ENCODE measurements at places on chromosomes 1 and 21.

- no peak for DNase-seq
Measured at GRCh38 chr21:35926003-35926740, 134.2 kb downstream of the SETD4 start.

- no peak for DNase-seq
Measured at GRCh38 chr1:19067912-19068638, 111.6 kb upstream of the IFFO2 start.

GRCh38 chr1:190273161-190273560, 204.5 kb downstream of the BRINP3 start:
- no peak for DNase-seq

GRCh38 chr21:36706951-36707762, 8.2 kb downstream of the SIM2 start:
- no peak for DNase-seq

GRCh38 chr1:198467342-198467741, 73.1 kb downstream of the ATP6V1G3 start:
- DNase-seq: no peak

DNA sequence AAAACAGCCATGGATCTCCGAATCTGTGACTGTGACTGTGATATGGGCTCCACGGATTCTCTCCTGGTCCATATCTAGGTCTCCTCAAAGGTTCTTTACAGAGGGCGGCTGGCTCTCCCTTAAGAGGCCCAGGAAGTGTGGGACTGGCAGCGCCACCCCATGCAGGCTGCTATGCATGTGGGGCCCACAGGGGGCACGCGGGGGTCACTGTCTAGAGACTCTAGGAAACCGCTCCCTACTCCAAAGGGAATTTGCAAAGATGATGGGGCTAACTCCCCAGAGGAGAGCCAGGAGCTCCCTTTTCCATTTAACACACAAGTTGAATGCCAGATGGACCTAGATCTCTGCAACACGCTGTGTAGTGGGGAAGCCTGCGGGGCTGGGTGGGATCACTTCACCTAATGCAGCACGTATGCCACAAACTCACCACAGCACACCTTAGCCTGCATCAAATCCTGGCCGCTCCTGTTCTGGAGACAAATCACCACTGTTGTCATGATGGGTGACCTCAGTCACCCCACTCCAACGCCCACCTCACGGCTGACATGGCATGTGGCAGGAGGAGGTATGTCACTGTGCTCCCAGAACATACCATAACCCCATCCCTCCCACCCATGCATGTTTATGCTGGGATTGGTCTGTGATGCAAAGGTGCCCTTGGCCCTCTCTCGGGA, 61.7 kb downstream of the SLC45A1 start:
- DNase-seq: no peak

DNA sequence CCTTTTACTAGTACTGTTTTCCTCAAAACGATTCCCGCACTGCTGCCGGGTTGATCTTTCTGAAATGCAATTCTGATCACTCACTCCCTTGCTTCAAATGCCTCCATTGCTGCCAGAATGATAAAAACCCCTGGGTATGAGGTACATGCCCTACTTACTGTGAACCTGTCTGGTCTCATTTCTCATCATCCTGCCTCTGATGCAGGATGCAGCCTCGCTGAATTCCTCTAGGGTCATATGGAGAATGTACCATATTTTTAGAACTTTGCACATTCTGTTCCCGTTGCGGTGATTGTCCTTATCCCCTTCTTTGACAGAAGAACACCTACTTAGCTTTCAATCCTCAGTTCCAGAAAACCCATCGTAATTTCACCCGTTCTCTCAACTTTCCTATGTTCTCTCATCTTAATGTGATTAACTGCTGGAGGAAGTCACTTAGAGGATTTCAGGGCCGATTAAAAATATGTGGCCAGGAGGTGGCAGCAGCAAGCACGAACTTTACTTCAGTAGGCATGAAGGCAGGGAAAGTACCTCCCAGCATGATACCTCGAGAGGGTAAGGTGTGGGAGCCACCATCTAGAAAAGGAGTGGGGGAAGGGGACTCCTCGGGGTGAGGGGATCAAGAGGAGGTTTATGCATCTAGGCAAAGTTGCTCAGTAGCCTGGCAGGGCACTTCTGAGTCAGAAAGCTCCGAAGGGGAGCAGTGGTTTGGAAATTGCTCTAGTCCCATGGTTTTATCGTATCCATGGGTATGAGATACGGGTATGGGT, 361.5 kb upstream of the ZP4 start:
- peak; percentile 79 for DNase-seq

GRCh38 chr1:22619252-22619651, 17.2 kb upstream of the C1QA start:
- peak; percentile 42 for DNase-seq

DNA sequence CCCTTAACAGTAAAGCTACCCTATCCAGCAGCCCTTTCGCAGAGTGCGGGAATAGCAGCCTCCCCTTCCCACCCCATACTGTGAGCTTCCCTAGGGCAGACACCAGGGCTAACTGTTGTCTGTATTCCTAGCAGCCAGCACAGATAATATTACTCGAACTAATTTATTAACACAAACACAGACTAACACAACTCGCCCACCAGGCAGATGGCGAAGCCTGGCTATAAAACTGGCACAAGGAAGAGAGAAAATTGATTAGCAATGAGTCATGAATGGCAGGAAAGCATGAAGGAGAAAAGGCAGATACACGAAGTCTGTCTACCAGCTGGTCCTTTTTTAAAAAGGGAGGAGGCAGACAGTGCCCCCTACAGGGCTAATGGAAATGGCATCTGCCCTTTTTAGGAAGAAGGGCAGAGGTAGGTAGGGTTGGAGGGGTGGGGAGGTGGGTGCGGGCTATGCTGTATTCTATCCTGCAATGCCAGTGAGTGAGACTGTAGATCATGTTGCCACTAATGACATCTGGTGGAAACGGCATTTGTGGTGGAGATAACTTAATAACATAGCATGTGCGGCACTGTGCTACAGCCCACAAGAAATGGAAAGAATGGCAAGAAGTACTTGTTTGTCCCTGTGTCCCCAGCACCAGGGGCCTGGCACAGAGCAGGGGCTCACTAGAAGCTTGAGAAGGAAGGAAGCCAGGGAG, 30.6 kb upstream of the CTPS1 start:
- peak; percentile 81 for DNase-seq

DNA sequence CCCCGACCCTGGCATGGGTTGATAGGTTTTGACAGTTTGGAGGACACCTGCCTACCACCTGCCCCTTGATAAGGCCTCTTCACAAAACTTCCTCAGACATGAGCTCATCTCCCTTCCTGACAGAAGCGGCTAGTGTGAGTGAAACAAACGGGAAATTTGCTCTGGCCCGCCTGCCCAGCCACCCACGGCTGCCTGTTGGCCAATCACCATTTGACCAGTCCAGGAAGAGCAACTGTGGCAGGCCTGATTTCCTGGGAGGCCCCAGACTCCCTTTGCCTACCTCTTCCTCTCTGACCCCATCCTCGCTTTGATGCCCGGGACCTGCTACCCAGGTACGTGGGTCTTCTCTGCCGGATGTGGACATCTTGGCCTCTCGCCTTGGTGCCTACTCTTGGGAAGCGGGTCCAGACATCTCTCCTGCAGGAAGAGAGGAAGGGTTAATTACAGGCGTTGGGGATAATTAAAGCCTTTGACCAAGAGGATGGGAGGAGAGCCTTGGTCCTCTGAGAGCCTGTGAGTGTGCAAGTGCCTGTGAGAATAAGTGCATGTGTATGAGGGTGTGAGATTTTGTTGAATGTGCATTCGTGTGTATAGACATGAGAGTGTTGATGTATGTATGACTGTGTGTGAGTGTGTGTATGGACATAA, 1.1 kb upstream of the EPHA2 start:
- DNase-seq: peak; percentile 83

DNA sequence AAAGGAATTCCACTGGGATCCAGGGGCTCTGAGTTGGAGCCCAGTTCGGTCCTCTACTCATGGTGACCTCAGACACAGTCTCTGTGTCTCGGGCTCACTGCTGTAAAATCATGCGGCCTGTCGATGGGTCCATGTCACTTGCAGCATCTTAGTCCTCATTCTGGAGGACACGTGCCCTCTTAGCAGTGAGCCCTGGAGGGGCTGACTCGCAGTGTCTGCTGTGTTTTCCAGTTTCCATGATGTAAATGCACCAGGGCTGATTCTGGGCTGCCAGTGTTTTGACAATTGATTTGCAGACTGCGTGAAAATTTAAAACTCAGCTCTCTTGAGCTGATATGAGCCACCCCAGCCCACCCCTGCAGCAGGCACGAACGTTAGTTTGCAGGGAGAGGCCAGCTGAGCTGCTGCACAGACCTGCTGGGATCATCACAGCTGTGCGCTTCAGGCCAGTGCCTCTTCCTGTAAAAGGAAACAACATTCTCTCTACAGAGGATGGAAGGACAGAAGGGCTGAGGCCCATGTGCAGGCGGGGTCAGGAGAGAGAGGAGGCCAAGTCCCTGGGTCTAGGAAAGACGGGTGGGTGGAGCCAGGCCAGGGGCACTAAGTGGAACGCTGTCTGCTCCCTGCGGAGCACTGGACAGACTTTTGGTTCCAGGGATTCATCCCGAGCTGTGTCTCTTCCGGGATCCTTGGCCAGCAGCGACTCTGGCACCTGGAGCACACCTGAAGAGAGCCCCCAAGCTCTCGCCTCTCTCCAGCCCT, 42.6 kb downstream of the RSPH1 start:
- DNase-seq: no peak

DNA sequence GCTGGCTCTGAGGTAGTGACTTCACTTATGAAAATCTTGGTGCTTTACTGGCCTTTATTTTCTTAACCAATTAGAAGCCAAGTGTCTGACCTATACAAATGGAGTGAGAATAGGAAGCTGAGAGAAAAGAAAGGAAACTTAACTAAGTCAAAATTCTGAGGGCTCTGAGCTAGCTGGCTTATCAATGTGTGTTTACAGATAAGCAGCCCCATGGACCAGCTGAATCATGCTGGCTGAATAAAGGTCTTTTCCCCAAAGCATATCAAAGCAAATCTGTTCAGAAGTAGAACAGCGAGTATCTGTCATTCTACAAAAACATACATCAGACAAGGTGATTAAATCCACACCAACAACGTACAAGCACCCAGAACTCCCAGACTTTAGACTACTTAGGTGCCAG, 117.2 kb downstream of the BRINP2 start:
- no peak for DNase-seq

GRCh38 chr1:25096307-25097150, 135.8 kb downstream of the SYF2 start:
- DNase-seq: peak; percentile 50

- peak; percentile 86 for DNase-seq
Measured at GRCh38 chr1:33086384-33086850, 5.5 kb downstream of the AZIN2 start.

DNA sequence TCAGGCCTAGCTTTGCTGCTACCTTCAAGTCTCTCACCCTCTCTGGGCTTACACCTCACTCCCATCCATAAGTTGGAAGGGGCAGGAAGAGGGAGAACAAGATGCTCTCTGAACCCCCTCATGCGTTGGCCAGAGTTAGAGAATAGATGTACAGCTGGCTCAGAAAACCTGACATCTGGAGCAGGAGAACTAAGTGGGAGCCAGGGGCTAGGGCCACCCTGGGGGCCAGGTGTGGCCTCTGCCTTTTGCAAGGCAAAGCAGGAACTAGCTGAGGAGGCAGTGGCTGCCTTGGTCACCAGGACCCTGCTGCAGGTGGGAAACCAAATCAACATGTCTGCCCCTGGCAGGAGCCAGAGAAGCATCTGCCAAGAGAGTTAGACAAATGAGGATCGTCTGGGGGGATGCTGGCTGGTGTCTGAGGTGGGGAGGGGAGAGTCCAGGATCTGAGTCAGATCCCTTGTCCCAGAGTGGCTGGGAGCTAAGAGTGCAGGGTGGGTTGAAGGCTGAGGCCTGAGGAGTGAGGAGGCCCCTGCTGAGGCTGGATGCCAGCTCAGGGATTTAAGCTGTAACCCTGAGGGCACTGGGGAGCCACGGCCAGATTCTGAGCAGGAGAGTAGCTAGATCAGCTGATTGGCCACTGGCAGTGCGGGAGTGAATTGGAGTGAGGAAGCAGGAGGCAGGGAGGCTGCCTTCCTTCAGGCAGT, 115.0 kb downstream of the EPHB2 start:
- DNase-seq: no peak

DNA sequence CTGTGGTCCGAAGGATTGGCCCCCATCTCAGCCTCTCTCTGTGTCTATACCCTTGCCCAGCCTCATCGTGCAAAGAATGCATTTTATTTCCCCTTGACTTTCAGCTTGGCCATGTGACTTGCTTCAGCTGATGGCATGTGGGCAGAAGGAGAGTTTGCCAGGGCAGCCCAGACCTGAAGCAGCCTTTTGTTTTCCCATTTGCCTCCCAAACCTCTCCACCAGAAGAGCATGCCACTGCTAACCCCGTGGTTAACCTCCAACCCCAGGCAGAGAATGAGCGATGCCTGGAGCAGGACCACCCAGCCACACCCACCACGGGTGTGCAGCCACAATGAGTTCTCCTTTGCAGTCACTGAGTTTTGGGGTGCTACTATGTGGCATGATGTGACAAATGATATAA, 136.4 kb downstream of the SETD4 start:
- no peak for DNase-seq

DNA sequence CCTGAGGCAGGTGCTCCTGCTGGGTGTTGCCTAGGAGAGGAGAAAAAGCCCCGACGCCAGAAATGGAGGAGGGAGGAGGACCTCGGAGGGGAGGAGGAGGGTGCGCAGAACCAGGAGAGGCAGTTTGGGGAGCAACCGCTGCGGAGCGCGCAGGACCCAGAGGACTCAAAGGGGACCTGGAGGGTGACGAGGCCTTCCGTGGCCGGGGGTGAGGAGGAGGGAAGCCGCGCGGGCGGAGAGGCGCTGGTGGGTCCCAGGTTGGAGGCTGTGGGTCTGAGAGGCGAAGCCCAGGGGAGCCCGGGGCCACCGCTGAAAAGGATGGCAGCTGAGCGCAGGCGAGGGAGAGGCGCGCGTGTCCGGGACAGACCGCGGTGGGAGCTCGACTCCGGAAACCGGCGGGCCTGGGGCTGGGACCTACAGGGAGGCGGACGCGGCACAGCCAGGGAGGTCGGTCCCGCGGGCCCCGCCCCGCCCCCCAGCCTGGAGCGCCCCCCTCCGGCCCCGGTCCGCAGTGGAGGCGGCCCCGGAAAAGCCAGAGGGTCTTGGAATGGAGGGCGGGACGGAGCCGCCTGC, 15.1 kb downstream of the RNF223 start:
- DNase-seq: peak; percentile 20

DNA sequence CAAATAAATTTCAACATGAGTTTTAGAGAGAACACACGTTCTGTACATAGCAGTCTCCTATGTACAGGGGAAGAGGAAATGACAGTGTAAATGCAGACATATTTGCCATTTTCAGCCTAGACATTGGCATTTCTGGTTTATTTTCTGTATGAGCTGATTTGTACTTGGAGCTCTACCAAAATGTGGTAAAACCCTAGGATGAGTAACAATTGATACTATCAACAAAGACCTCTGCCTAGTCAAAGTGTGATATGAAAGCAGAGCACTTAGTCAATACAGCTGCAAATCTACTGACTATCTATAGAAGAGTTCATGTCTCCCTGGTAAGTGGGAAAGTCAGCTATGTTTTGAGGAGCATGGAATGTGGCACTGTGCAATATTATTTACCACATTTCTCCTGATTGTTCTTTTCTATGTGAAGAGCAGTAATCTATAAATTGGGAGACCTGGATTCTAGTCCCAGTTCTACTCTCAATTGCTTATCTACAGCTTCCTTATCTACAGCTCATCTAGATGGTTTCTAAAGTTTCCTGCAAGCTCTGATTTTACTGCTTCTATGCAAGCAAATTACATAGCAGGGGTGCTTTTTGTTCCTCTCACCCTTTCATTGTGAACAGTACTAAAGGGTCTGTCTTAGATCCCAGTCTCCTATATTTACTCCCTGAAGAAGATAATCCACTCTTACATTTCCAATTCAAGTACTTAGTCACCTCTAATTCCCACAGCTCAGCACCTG, 334.2 kb downstream of the NTNG1 start:
- no peak for DNase-seq

GRCh38 chr1:20790785-20791184, 3.7 kb upstream of the HP1BP3 start:
- DNase-seq: no peak
